ENCODE measurements at places on chromosomes 12 and 14.

- DNase-seq, result no peak
These were observed 38.9 kb upstream of the CIT start for GRCh38 chr12:119915894-119916510.

DNA sequence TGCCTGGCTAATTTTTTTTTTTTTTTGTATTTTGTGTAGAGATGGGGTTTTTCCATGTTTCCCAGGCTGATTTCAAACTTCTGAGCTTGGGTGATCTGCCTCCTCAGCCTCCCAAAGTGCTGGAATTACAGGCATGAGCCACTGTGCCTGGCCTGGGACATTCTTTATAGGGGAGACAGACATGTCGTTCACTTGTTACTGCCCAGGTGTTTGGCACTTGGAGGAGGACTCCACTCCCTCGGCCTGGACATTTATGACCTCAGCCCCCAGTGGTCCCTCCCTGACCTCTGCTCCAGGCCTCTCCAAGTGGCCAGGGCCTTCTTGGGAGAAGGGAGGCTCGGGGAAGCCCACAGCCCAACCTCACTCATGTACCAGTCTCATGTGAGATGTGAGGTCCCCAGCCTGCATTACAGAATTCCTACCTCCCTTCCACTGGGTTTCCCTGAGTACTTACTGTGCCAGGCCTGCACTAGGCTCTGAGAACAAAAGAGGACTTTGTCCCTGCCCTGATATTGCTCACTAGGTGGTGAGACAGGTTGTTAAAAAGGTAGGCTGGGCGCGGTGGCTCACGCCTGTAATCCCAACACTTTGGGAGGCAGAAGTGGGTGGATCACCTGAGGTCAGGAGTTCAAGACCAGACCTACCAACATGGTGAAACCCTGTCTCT is 9.7 kb upstream of the POP5 start:
- no peak for DNase-seq

DNA sequence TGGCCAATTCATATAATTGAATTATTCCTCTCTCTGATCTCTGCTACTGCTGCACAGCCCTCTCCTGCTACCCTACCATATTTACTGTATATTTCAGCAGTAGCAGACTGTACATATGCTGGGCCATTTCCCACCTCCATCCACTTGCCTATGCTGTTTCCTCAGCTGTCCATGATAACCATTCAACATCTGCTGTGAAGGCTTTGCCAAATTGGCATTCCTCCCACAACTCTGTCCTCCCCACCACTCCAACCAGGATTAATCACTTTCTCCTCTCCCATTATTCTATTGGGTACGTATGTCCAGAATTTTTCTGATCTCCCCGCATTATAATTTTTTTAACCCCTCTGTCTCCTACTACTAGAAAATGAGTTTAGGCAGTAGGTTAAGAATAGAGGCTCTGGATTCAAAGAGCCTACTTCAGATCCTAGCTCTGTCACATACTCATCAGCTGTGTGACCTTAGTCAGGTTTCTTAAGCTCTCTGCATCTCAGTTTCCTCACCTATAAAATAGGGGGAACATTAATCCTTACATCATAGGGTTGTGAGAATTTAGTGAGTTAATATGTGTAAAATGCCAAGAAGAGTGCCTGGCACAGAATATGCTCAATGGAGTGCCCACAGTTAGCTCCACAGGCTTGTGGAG is 123.3 kb downstream of the KICS2 start:
- DNase-seq, result no peak

DNA sequence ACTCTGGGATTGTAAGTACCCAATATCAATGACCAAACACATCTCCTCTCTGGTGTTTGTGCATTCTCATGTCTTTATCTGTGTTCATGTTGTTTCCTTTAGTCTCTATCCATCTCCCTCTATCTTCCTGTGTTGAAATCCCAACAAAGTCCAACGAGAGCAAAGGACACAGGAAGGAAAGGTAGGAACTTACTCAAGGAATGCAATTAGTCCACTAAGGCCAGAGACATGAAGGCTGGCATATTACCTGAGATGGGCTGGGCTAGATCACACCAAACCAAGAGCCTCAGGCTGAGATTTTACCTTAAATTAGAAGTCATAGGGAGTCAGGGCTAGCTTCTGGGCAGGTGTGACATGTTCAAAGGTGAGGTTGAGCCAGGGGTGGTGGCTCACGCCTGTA is 14.3 kb upstream of the LGALS3 start:
- DNase-seq, result no peak

Data from effector memory CD4-positive, alpha-beta T cell (primary cell).